ENCODE measurements at places on chromosomes 16 and 17.

GRCh38 chr16:56282451-56282850 lies 91.2 kb downstream of the GNAO1 start:
- DNase-seq: no peak

- DNase-seq: no peak
Measured at GRCh38 chr16:53816211-53816836, 112.4 kb downstream of the FTO start.

DNA sequence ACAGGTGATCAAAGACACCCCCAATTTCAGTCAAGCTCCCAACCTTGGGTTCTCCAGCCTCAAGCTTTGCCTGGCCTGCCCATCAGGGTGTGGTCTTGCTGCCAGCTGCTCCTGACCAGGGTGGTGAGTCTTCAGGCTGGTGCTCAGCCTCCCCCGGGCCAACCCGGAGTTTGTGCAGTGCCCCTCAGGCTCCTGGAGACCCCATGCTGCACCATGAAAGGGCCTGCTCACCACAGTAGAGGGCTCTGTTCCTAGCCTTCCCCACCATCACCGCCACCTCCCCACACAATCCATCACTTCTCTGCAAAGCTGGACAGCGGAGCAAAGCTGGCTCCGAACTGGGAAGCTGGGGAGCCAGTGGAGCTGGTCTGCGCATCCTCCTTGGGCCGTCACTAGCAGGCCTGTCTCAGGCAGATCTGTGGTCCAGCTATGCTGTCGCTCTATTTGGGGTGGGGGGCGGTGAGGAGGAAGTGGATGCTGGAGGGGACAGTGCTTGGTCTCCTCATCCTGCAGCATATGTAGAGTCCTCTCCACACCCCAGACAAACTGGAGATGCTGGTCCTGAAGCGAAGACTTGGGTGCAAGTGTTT lies 88.5 kb upstream of the RPL38 start:
- DNase-seq: no peak

DNA sequence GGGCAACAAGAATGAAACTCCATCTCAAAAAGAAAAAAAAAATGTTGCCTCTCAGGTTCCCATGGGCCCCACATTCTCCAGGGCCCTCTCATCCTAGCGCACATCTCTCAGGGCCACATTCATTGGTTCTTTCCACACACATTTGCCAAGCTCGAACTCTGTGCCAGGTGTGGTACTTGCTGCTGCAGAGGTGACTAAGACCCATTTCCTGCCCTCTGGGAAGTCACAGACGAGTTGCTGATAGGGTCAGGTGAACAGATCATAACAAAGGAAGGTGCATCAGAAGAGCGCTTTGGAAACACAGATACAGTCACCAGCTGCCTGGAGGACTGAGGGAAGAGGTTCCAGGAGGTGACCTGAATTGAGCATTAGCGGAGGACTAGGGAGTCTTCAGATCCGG lies 1.0 kb downstream of the GSDMA start:
- peak; percentile 18 for DNase-seq

DNA sequence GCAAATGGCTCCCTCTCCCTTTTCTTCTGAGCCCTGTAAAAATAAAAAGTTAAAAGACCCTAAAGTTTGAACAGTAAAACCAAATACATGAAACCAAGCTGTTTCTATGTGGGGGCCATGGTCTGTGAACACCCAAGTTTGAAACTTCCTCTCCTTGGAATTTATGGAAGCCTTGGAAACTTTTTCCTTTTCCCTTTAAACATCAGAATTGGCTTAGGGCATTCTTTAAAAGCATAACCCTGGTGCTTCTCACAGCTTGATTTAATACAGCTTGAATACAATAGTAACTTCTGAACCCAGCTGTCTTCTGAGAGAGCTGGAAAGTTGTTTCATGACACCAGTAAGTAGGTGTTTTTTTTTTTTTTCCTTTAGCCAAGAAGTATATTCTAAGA lies 26.5 kb downstream of the NKD1 start:
- DNase-seq: no peak

DNA sequence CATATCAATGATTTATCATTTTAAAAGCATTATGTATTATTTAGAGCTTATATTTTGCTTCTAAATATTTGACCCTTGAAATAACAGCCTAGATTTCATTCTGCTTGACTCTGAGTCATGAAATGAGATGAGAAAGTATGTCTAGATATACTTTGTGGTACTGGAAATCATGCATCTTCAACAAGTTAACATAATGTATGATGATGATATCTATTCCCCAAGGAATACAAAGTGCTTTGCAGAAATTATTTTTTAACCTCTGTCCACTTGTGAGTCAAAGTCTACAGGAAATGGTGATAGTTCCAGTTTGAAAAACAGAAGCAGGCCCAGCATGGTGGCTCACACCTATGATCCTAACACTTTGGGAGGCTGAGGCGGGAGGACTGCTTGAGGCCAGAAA lies 36.1 kb downstream of the GOSR1 start:
- DNase-seq: no peak

DNA sequence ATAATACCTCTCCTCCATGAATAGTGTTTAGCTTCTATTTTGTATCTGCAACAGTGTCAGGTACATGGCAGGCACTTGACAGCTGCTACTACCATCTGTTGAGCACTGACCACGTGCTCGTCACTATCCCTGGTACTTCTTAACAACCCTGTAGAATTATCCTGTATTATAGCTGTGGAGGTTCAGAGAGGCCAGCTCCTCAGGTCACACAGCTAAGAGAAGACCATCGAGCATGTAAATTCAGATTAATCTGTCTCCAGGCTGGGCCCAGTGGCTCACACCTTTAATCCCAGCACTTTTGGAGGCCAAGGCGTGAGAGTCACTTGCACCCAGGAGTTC lies 26.3 kb downstream of the WSB1 start:
- no peak for DNase-seq

GRCh38 chr16:25628766-25629165 lies 63.0 kb upstream of the HS3ST4 start:
- DNase-seq: no peak

DNA sequence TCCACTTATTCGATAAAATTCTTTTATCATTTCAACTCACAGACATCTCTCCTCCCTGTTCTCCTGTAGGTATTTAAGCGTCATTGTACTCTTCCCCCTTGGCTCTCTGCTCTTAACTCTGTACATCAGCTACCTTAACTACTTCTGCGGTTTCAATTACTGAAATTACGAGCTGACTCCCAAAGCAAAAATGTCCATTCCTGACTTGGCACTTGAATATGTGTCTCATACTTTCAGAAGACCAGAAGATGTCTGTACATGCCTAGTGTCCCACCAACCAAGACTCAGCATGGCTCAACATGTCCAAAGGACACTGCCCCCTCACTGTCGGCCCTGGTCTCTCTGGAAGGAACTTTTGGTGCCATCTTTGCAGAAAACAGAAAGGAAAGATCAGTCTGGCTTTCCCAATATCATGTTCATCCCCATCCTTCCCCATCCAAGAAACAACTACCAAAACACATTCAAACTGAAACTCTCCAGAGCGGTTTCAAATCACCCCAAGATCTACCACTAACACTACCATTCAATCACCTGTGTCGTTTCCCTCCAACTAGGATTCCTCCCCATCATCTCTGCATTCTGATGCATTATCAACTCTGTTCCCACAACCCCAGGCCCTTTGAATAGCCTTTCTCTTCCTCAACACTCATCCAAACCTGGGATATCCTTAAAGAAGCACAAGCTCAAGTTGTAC lies 74.9 kb downstream of the ZFHX3 start:
- no peak for DNase-seq

- no peak for DNase-seq
Measured at GRCh38 chr17:74545843-74546230, at the start of gene CD300C. Gene CD300C (minus strand): TSS chr17:74546115. CDS start chr17:74545782, 333 bp downstream.

GRCh38 chr17:49873466-49873865 lies 25.6 kb upstream of the TAC4 start:
- no peak for DNase-seq

- no peak for DNase-seq
Measured at GRCh38 chr17:45794840-45795239, 10.7 kb downstream of the CRHR1 start.

DNA sequence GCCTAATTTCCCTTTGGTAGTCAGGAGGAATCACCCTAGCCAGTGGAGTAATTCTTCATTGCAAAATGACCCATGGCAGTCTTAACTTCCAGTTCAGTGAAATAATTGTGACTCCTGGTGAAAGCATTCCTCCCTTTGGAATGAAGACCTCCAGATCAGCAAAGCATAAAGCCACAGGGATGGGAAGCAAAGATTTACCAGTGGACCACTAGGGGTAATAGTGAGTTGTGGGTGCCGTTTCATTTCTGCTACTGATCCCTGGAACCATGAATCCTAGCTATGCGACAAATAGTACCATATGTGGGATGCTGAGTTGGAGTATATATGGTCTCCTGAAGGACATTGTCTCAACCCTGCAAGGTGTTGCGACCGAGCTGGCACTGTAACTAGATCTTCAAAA lies 13.7 kb downstream of the DYNLL2 start:
- DNase-seq: no peak

GRCh38 chr16:49644145-49644463 lies 211.8 kb downstream of the ZNF423 start:
- no peak for DNase-seq

- DNase-seq: peak; percentile 7
Measured at GRCh38 chr17:73952480-73953205, 250.8 kb upstream of the RPL38 start.

GRCh38 chr17:35540589-35541404 lies 3.3 kb upstream of the SLFN12L start:
- DNase-seq: no peak

DNA sequence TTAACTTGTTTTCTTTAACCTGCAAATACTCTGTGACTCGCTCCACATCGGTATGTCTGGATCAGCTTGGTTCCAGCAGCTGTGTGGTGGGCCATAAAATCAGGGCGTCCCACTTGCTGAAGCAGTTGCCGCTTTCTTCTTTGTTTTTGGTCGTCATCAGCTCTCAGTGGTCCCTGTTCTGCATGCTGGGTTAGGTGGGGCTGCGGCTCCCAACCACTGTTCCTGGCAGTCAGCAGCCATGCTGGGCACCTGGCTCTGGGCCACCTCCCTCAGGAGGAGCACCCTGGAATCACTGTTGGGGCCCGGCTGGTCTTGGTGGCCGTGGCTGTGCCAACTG lies 23.0 kb downstream of the MGRN1 start:
- DNase-seq: no peak

DNA sequence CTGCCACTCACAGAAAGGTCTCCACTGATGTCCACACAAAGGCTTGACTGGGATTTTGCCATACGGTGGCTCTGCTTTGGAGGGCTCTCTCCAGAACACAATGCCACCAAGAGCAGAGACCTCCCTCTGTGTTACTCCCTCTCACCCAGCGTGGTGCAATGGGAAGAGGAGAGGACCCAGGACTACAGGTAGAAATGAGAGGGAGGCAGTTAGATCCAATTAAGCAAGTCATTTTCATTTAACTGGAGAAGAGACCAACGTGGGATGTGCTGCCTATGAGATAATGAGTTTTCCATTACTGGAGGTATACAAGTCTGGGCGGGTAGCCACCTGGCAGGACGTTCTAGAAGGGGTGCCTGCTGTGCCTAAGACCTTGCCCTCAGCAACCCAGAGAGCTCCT lies 34.2 kb downstream of the TOM1L2 start:
- no peak for DNase-seq

GRCh38 chr16:29835926-29836325 lies 15.7 kb downstream of the MVP start:
- DNase-seq: no peak

DNA sequence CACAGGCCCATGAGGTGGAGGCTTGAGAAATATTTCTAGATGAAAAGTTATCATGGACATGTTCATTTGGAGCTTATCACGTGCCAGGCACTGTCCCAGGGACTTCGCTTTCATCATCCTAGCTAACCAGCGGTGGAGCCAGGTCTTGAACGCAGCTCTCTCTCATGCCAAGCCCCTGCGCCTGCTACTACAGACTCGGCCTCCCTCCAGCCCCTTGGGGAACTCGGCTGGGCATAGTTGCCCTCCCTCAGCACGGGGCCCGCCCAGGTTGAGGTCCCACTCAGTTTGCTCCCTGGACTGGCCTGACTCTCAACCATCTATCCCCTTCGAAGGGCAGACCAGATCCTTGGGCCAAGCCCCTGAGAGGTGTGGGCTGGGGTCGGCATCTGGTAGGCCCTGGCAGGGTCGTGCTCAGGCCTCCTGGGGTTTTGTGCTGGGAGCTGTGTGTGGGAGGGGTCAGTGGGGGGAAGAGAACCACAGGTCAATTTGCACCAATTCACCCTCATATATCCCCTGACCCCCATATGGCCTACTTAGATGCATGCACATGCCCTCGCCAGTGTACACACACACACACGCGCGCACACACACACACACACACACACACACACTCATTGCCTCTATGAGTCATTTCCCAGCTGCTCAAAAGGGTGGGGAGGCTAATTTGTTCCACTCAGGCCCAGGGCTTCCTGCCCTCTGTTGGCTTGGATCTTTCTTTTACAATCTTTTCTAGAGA lies 12.1 kb upstream of the SCN4A start:
- no peak for DNase-seq

DNA sequence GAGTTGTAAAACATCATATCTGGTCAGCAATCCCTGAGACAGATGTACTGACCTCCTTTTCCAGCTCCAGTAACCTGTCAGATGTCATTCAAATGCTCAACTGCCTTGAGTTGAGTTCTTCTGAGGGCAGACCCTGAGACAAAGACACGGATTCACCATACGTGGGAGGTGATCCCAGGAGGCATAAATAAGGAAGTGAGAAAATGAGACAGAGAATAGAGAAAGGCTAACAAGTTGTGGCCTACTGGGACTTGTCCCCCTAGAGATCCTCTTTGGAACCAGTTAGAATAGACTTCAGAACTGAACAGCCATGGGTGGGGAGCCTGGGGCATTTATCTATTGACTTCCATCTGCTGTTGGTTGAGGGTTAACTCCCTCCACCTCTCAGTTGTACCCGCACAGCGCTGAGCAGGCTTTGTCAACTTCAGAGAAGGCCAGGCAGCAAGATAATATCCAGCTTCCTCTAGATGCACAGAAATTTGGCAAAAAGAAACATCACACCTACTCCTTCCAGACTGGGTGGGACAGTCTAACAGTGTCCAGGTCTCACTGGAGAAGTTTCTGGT lies 123.0 kb upstream of the DYNLRB2 start:
- no peak for DNase-seq

GRCh38 chr17:56130631-56131030 lies 22.6 kb upstream of the ANKFN1 start:
- DNase-seq: no peak

- DNase-seq: no peak
Measured at GRCh38 chr16:83458612-83459011, 349.2 kb upstream of the HSBP1 start.

Data from stimulated activated naive CD4-positive, alpha-beta T cell (primary cell).